ENCODE measurements at places on chromosomes 5 and 9.

DNA sequence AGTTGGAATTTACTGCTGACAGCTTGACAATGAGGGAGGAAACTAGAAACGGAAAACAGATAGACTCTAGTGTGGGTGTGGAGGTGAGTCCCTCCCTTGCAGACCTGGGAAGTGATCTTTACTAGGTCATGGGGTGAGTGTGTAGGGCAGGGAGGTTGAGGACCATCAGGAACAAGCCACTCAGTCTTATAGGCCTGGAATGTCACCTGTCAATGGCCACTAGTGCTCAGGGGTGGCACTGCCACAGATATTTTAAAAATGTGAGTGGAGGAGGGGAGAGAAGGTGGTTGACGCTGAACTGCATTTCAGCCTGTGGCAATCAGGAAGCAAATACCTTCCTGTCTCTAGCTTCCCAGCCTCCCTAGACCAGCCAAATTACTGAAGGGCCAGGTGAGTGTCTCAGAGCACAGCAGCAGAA is 9.0 kb downstream of the OR2S2 start:
- no peak for DNase-seq

DNA sequence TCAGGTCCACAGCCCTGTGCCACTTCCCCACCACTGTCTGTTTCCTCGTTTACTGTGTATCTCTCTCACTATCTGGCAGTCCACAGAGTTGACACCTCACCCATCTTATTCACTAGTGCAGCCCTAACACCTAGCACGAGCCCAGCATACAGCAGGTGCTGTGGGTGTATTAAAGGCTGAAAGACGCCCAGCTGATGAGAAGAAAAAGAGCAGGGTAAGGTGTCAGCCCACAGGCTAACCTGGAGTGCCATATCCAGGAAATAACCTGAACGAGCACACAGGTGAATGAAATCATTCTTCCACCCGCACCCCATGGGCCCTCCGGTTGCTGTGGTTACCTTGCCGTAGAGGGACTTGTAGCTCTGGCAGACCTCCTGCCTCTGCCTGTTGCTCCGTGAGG is 18.6 kb downstream of the ANXA6 start:
- no peak for DNase-seq

- no peak for DNase-seq
Measured at GRCh38 chr5:135429301-135430134, 17.6 kb downstream of the DCANP1 start.

DNA sequence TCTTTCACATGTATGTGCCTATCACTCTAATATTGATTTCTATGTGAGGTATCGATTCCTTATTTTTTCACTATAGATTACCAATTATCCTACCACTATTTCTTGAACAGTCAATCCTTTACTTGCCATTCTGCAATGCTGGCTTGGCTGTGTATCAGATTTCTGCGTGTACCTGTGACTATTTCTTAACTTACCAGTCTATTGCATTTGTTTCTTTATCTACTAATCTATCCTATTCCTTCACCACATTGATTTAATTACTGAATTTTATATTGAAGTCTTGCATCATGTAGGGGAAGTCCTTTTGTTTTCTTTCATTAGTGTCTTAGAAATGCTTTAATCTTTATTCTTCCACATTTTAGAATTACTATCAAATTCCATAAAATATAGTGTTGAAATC is 684.8 kb downstream of the LRRC70 start:
- no peak for DNase-seq

GRCh38 chr5:126810596-126811380 is 33.9 kb downstream of the LMNB1 start:
- no peak for DNase-seq

- DNase-seq: no peak
Measured at GRCh38 chr9:122005597-122005996, 87.5 kb downstream of the TTLL11 start.

GRCh38 chr5:141211-141610 is 49.2 kb downstream of the PLEKHG4B start:
- no peak for DNase-seq

Measured in activated T-helper 9 cell treated with anti-CD3 and anti-CD28 coated beads, Interleukin-2, amount 50 U/mL, for 16 hours (primary cell).